ENCODE measurements at places on chromosomes 4 and X. TPM values are rescaled to one million over a fixed set of nuclear protein-coding genes. Genes with fewer than 3 reads are reported as not detected.
A peak's percentile ranks its signal among the peaks of the same experiment; 100 is the strongest.

Gene LGI2
- total RNA-seq: not detected

Gene GCNA
- total RNA-seq: 3.2 TPM

Gene DMRTC1
- not detected for total RNA-seq

Gene NHSL2
- total RNA-seq: 0.97 TPM

Gene COL25A1
- not detected for total RNA-seq

Gene USP51
- 2.1 TPM for total RNA-seq

Gene ASB9
- 0.48 TPM for total RNA-seq

Gene CYTL1
- not detected for total RNA-seq

GRCh38 chrX:69065451-69065850 lies 99.8 kb downstream of the PJA1 start:
- H3K36me3 ChIP-seq: no peaks in the 10 kb centered on the region
- H3K27me3 ChIP-seq: no peaks in the 10 kb centered on the region
- no peak overlapping the region for H3K4me3 ChIP-seq

- H3K27ac ChIP-seq: peak overlapping the region; percentile 95
- H3K27me3 ChIP-seq: no peaks in the 10 kb centered on the region
- DNase-seq: peak; percentile 72
- peaks cover 72% of the 10 kb centered on the region for H3K36me3 ChIP-seq
- H3K4me1 ChIP-seq: peaks cover 55% of the 10 kb centered on the region
- peak overlapping the region; percentile 93 for H3K4me3 ChIP-seq
These were observed 25.9 kb downstream of the NOP14 start for GRCh38 chr4:2937146-2937857.

GRCh38 chr4:156794863-156795262 lies 176.7 kb downstream of the PDGFC start:
- no peaks in the 10 kb centered on the region for H3K36me3 ChIP-seq
- H3K4me3 ChIP-seq: no peak overlapping the region
- H3K27ac ChIP-seq: no peak overlapping the region
- H3K27me3 ChIP-seq: no peaks in the 10 kb centered on the region
- DNase-seq: no peak

- H3K36me3 ChIP-seq: no peaks in the 10 kb centered on the region
- peaks cover 2% of the 10 kb centered on the region for H3K27me3 ChIP-seq
- no peak overlapping the region for H3K27ac ChIP-seq
These were observed 126.9 kb downstream of the RNF150 start for GRCh38 chr4:141006242-141006802.

DNA sequence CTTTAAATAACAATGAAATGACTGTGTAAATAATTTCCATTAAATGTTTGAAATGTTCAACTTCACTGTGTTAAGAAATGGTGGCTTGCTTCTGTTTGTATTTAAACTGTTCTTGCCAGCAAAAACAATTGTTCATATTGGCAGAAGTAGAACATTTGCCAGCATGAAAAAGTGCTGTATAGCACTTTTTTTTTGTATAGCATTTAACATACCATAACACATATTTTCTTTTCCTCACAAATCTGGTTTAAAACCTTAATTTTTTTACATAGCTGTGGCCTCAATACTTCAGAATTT lies 94.1 kb downstream of the COX18 start:
- DNase-seq: no peak
- H3K4me1 ChIP-seq: peaks cover 3% of the 10 kb centered on the region
- H3K27ac ChIP-seq: no peak overlapping the region
- no peak overlapping the region for H3K4me3 ChIP-seq
- peaks cover 14% of the 10 kb centered on the region for H3K27me3 ChIP-seq
- H3K36me3 ChIP-seq: no peaks in the 10 kb centered on the region
